Thyroid gland (tissue), 4 donors: ENCODE measurements at places on chromosomes 7 and 10. TPM values are rescaled to one million over a fixed set of nuclear protein-coding genes. Genes with fewer than 3 reads are reported as not detected.

Gene CLRN3
- not detected for total RNA-seq

Gene COMMD3
- total RNA-seq, result 41.3 TPM

Gene GPR22
- total RNA-seq, result not detected

Gene SFXN2
- 23.2 TPM for total RNA-seq

Gene LMOD2
- not detected for total RNA-seq

- H3K36me3 ChIP-seq, result peaks cover 7% of the 10 kb centered on the region
- no peak overlapping the region for H3K27ac ChIP-seq
- peaks cover 18% of the 10 kb centered on the region for H3K4me1 ChIP-seq
- peak; percentile 76 for DNase-seq
- H3K4me3 ChIP-seq, result no peak overlapping the region
- no peaks in the 10 kb centered on the region for H3K27me3 ChIP-seq
These were observed 249.7 kb downstream of the ELMO1 start for GRCh38 chr7:37198906-37199485.

DNA sequence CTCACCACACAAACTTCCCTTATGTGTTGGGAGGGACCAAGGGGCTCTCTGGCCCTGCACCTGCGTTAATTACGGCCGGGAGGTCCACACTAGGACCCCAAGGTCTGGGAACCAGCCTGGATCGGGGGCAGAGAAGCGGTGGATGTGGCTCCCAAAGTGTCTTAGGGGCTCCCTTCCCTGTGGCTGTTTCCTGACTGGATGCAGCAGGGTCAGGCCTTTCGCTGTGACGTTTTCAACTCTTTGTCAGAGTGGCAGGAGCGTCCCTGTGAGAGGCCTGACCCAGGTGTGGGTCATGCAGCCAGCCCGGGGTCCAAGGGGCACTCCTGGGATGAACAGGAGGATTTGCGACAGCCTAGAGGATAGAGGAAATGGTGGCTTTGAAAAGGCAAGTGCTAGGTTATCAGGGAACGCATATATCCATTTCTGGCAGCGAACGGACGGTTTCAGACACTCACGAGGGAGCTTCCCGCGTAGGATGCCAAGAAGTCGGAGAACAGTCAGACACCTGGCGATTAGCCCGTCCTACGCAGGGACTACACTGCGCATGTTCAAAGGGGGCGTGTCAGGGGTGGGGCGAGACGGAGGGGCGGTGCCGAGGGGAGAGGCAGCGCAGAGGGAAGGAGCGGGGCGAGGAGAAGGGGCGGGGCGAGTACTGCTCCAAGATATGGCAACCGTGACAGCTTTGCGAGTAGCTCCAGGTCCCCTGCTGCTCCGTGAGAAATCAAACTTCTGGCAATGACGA is 46.2 kb upstream of the ZNF716 start:
- no peaks in the 10 kb centered on the region for H3K36me3 ChIP-seq
- DNase-seq, result peak; percentile 6
- H3K27ac ChIP-seq, result no peak overlapping the region
- no peaks in the 10 kb centered on the region for H3K27me3 ChIP-seq

- H3K27me3 ChIP-seq, result no peaks in the 10 kb centered on the region
- H3K27ac ChIP-seq, result no peak overlapping the region
- H3K4me1 ChIP-seq, result no peaks in the 10 kb centered on the region
These were observed 21.9 kb downstream of the NAPEPLD start for GRCh38 chr7:103127006-103127405.
